ENCODE measurements at places on chromosomes 13 and 19. TPM values are rescaled to one million over a fixed set of nuclear protein-coding genes. Genes with fewer than 3 reads are reported as not detected.

The CD33 gene
- 0.65 TPM for total RNA-seq

The PCDH20 gene
- total RNA-seq = not detected

The KEAP1 gene
- total RNA-seq = 71.0 TPM

The PHF11 gene
- 89.2 TPM for total RNA-seq

The ZNF563 gene
- 6.3 TPM for total RNA-seq

The NTN5 gene
- 0.74 TPM for total RNA-seq

Measured in activated CD4-positive, alpha-beta memory T cell treated with anti-CD3 and anti-CD28 coated beads for 36 hours (primary cell).